ENCODE measurements at places on chromosomes 16 and 17.

DNA sequence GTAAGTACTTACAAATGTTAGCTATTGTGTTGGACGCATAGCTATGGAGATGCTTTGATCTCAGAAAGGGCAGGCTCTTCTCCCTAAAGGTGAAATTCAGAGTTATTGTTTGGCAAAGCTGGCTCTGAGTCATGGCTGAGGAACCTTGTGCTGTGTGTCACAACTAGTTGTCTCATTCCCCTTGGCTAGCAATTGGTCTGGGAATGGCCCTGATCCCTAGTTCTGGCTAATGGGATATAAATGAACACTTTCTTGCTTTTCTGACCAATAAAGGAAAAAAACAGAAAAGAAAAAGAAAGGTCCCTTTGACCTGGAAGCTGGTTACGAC is 210.6 kb downstream of the MAP2K4 start:
- DNase-seq: peak; percentile 56

DNA sequence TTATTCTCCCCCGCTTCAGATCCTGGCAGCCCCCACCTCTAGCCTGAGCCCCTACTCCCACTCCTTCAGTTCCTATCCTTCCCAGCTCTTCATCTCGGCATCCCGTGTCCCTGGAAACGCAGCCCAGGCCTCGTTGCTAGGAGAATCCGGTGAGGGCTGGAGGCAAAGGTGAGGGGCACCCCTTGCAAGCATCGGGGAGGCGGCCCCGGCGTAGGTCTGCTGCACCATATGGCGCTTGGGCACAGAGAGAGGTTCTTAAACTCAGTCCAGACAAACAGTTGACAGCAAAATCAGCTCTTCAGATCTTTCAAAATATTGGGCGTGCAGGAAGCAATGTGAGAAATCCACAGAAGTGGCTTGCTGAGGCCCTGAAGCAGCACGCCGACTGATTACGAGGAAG is 15.0 kb downstream of the SLC38A8 start:
- no peak for DNase-seq

DNA sequence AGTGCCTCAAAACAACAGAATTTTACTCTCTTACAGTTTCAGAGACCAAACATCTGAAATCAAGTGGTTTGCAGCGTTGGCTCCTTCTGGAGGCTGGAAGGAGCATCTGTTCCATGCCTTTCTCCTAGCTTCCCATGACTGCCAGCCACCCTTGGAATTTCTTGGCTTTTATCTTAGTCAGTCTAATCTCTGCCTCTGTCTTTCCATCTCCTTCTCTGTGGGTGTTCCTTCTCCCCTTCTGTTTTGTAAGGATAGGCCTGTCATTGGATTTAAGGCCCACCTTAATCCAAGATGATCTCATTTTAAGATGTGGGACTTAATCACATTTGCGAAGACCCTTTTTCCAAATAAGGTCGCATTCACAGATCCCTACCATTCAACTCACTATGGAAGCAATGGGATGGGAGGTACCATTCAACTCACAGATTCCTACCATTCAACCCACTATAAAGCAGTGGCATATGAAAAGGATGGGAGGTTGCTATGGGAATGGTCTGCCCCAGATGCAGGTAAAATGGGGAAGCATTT is 321.8 kb downstream of the WWOX start:
- no peak for DNase-seq

- no peak for DNase-seq
Measured at GRCh38 chr16:28098171-28098958, 34.9 kb upstream of the GSG1L start.

GRCh38 chr17:64216000-64216337 is 47.1 kb downstream of the TEX2 start:
- peak; percentile 41 for DNase-seq

- peak; percentile 67 for DNase-seq
Measured at GRCh38 chr17:61551255-61551742, 39.7 kb downstream of the NACA2 start.

DNA sequence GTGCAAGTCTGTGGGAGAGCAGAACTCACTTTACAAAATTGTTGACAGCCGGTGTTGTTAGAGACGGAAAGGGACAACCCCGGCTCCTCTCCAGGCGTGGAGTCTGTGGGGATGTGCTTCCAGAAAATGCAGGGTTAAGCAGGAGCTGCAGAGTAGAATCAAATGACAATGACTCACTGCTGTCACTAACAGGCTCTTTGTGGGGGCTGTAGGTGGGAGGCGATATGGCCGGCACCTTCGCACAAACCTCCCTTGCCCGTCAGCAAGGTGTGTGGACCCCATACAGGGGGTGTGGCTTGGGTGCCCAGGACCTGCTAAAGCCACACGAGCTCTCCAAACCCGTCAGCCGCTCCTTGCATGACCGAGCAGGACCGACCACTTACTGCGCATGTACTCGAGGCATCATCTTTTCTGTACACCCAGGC is 5.8 kb downstream of the PDK2 start:
- DNase-seq: peak; percentile 40

Data from AG08395 (cell line).